OCI-M1 (cell line): ENCODE measurements at places on chromosomes 4 and X.

DNA sequence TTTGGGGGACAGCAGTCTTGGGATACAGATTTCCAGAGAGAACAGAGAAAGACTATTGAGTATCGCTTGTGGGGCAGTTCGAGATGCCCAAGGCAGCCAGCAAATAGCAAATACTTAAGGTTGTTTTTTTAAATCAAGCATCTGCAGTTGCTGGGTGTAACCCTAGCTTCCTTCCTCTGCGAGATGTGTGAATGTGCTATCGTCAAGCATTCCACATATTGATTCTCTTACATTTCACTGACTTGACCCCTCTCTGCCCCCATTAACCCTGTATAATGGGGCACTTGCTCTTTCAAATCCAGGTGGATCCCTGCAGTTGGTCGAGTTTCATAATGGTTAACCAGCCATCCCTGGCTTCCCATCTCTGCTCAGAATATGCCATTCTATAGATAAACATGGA lies 23.5 kb downstream of the KCNE5 start:
- no peak for DNase-seq

DNA sequence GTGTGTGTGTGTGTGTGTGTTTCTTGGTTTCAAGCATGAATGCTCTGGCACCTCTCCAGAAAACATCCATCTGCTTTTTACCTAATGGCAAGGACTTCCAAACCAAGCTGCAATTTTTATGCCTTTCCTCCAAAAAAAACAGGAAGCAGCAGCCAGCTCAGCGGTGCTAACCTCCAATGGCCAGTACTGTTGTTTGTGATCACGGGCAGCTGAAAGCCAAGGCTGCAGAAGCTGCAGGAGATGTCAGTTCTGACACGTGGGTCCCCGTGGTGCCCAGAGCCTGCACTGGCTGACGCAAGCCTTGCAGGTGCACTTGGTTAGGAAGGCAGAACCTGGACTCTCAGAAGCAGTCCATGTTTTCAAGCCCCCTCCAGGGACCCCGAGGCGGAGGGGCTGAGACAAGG lies 313.6 kb upstream of the DDX53 start:
- peak; percentile 50 for DNase-seq

- no peak for DNase-seq
Measured at GRCh38 chrX:134688031-134688823, 30.0 kb upstream of the PLAC1 start.

DNA sequence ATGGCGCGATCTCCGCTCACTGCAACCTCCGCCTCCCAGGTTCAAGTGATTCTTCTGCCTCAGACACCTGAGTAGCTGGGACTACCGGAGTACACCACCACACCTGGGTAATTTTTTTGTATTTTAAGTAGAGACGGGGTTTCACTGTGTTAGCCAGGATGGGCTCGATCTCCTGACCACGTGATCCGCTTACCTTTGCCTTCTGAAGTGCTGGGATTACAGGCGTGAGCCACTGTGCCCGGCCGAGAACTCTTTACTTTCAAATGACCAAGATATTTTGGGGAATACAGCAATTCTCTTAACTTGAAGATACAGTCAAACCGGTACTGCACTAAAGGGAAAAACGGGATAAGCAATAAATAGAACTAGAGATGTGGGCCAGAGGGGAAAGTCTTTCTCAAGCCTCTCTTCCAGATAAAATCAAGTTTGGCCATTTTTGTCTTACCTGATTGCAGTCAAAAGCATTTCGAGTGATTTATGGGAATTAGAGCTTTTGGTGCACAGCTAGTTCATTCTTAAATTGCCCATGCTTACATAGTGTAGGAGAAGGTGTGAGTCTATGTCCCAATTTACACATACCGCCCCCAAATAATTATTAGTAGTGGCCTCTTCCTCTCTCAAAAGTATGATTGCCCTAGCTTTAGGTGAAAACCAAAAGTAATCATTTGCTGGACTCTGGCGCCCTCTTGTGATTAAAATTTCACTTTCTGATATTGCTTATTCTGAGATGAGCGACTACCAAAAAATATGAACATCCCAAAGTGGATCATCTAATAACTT lies 53.2 kb upstream of the ABCG2 start:
- peak; percentile 83 for DNase-seq

- no peak for DNase-seq
Measured at GRCh38 chrX:9133426-9133825, 99.5 kb upstream of the FAM9B start.

DNA sequence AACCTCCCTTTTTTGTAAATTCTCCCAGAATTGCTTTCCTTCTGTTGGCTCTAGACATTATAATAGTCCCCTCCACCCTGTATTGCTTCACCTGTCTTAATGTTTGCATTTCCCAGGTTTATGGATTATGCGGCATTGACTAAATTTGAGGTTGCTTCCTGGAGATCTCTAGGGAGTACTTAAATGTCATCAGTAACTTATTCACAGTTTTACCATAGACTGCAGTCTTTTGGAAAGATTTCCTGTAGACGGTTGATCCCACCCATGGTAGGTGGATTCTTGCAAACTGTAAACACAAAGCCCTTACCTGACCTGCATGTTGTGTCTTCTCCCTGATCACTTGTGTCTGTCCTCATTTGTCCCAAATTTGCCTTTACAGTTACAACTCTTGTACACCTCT lies 6.2 kb upstream of the NOX1 start:
- no peak for DNase-seq

- no peak for DNase-seq
Measured at GRCh38 chr4:125808570-125808969, 493.8 kb downstream of the FAT4 start.

- DNase-seq = no peak
Measured at GRCh38 chr4:40265910-40266274, 69.1 kb downstream of the RHOH start.

DNA sequence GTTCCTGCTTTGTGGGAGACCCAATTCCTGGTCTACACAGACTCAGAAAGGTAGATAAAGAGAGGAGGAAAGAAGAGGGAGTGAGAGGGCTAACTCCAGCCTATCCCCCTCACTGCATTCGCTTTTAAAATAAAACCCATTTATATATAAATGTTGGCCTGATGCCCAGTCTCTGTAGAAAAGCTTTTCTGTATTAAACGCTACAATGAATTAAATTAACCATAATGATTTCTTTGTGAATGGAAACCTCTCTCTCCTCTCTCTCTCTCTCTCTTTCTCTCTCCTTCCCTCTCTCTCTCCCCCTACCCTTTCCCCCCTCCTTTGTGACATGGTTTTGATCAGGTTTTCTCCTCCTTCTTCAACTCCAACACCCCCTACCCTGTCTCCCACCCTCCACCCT lies 34.8 kb downstream of the PJA1 start:
- no peak for DNase-seq

GRCh38 chr4:20813700-20814099 lies 113.4 kb downstream of the PACRGL start:
- no peak for DNase-seq

GRCh38 chr4:155999725-156000124 lies 46.1 kb upstream of the CTSO start:
- peak; percentile 28 for DNase-seq

- DNase-seq = peak; percentile 30
Measured at GRCh38 chr4:80053140-80053910, 19.7 kb downstream of the ANTXR2 start.

DNA sequence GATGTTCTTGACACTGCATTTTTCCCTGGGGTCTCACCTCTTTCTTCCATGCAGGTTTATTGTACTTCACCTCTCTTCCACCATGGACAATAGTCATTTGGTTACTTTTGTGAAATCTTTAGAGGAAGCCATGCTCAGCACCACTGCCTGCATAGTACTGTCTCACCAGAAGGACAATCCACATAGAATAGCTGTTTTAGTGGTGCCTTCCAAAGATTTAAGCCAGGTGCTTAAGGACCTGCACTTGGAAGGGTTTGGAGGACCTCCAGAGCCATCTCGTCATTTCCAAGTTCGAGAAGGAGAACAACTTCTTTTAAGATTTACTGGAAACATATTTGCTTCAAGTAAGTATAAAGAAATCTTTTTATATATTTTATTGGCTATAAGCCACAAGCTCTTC lies 26.7 kb downstream of the DTHD1 start:
- no peak for DNase-seq

DNA sequence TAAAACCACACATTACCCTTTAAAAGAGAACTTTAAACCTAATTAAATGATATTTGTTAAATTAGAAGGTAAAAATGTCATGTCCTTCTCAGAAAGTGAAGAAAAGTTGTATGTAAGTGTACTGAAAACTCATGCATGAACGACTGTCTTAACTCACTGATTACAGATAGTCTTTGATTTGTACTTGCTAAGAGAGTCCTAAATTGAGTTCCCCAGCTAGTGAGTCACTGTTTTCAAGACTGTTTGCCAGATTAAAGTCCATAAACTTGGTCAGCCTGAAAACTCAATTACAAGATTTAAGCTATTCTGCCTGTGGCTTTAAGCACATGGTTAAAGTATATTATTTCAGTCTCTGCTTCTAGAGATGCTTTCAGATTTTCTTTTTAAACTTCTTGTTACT lies 124.9 kb upstream of the ZCCHC13 start:
- DNase-seq = no peak

DNA sequence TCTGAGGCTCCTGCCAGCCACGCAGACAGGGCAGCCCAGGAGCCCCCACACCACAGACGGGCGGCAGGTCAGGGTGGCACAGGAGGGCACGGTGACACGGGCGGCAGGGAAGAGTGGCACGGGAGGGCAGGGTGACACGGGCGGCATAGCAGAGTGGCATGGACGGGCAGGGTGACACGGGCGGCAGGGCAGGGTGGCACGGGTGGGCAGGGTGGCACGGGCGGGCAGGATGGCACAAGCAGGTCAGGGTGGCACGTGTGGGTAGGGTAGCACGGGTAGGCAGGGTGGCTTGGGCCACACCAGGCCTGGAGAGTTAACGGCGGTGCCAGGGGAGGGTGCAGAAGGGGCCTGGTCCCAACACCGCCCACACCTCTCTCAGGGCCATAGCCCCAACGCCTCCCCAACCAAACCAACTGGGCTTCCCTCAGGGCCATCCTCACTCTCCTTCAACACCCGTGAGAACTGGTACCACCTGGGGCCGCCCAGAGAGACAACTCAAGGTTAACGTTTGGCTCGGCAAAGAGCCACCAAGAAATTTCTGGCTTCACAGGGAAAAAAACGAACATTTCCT lies 3.4 kb downstream of the CTBP1 start:
- no peak for DNase-seq

GRCh38 chr4:62644372-62644771 lies 1444.2 kb downstream of the ADGRL3 start:
- DNase-seq = peak; percentile 87

DNA sequence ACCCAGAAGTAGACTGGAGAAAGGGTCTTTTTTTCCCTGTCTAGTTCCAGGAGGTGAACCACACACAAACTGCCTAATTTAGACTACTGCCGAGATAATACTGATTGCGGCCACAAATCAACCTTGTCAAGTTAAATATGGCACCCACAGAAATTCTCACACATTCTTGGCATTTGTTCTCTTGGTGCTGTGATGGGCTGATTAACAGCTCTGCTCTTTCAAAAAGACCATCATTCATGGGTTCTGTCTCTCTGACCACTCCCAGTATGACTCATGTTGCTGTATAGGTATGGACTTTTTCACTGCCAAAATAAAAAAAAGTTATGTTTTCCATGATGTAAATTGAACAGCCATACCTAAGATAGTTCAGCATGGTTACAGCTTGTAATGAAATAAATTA lies 1003.5 kb upstream of the LCORL start:
- DNase-seq = peak; percentile 3

DNA sequence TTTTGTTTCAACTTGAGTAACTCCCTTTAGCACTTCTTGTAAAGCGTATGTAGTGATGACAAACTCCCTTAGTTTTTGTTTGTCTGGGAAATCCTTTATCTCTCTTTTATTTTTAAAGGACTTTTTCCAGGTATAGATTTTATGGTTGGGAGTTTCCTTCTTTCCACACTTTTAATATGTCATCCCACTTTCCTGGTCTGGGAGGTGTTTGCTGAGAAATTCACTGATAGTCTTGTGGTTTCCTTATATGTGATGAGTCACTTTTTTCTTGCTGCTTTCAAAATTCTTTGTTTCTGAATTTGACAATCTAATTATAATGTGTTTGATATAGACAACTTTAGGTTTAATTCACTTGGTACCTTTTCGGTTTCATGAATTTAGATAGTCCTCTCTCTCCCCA lies 353.9 kb downstream of the GPAT3 start:
- peak; percentile 26 for DNase-seq

DNA sequence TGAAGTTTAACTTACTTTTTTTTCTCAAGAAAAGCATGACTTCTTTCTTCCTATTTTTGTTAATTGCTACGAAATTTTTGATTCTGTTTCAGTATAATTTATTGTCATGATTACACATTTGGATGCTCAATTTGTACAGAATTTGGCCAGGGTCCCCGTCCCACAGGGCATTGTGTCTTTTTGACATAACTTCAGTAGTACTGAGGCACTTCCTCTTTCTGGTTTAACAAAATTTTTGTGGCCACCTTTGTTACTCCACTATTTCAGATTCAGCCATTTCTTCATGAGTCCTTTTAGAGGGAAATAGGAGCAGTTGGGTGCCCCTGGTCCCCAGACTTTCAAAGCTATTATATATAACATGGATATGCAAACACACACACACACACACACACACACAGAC lies 1248.7 kb downstream of the PCDH7 start:
- no peak for DNase-seq

DNA sequence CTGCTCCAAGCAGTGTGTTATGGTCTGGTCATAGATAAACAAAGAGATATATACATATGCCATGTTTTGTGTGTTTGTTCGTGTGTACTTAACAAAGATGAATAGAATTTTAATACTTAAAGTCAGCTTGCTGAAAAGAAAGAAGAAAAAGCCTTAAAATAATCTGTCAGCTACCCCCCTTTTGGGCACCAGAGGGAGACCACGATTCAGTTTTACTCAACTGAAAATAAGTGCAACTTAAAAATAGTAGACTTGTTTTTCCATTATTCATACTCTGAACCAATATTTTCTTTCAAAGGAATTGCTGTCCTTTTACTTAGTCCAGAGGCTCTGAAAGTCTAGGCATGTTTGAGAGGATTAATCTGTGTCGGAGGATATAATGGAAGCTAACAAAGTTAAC lies 181.7 kb upstream of the AGTR2 start:
- DNase-seq = peak; percentile 16

GRCh38 chrX:125977851-125978250 lies 188.2 kb downstream of the DCAF12L2 start:
- DNase-seq = no peak

- DNase-seq = no peak
Measured at GRCh38 chr4:109879636-109880314, 31.9 kb downstream of the LRIT3 start.

- no peak for DNase-seq
Measured at GRCh38 chr4:137635108-137635507, 102.8 kb upstream of the PCDH18 start.

- no peak for DNase-seq
Measured at GRCh38 chr4:18442957-18443356, 421.4 kb upstream of the LCORL start.

GRCh38 chr4:115228851-115229250 lies 115.4 kb upstream of the NDST4 start:
- no peak for DNase-seq

- no peak for DNase-seq
Measured at GRCh38 chr4:4867375-4868039, 8.0 kb downstream of the MSX1 start.

GRCh38 chrX:320126-320783 lies 1.7 kb upstream of the GTPBP6 start:
- DNase-seq = no peak
